GM19239 (cell line): ENCODE measurements at places on chromosomes 6 and 20.
A peak's percentile ranks its signal among the peaks of the same experiment; 100 is the strongest.

- no peak for DNase-seq
Observed at GRCh38 chr6:118100717-118101116, 193.7 kb downstream of the SLC35F1 start.

DNA sequence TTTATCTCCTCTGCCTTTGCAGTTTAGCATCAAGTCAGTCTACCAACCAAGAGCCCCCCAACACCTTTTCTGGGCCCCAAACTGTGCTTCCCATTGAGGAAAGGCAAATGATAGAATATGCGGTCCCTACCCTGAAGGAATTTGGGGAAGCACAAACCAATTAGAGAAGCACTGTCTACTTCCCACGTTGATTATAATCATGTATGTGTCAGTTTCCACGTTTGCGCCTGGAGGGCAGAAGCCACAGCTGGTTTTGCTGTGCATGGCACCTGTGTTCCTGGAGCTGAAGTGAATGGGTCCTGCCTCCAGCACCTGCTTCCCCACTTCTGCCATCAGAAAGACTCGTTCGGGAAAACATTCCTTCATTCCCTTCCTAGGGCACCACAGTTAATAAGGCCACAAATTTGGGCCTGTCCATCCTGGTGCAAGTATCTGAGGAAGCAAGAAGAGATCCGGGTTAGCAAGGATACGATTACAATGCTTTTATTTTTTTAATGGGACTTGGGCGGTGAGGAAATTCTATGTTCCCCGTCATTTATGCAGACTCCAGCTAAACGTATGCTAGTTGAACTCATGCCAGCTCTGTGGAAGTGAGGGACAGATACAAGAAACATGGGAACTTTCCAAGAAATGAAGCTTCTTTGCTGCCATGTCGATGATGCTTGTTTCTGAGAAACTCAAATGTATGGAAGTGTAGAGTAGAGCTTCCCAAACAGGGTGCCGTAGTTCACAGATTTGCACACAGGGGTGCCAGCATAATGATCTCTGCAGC is 333.5 kb downstream of the NRN1 start:
- DNase-seq: no peak

- DNase-seq: no peak
Observed at GRCh38 chr6:129146902-129147301, 264.0 kb downstream of the LAMA2 start.

DNA sequence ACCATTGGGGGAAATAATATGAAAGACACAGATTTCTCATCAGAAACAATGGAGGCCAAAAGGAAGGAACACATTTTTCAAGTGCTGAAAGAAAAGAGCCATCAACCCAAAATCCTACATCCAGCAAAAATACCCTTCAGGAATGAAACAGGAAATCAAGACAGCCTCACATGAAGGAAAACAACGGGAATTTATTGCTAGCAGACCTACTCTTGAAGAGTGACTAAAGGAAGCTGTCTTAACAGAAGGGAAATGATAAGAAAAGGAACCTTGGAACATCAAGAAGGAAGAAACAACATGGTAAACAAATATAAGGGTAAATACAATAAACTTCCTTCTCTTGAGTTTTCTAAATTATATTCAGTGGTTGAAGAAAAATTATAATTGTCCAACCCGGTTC is 44.2 kb downstream of the RNF24 start:
- DNase-seq: no peak

DNA sequence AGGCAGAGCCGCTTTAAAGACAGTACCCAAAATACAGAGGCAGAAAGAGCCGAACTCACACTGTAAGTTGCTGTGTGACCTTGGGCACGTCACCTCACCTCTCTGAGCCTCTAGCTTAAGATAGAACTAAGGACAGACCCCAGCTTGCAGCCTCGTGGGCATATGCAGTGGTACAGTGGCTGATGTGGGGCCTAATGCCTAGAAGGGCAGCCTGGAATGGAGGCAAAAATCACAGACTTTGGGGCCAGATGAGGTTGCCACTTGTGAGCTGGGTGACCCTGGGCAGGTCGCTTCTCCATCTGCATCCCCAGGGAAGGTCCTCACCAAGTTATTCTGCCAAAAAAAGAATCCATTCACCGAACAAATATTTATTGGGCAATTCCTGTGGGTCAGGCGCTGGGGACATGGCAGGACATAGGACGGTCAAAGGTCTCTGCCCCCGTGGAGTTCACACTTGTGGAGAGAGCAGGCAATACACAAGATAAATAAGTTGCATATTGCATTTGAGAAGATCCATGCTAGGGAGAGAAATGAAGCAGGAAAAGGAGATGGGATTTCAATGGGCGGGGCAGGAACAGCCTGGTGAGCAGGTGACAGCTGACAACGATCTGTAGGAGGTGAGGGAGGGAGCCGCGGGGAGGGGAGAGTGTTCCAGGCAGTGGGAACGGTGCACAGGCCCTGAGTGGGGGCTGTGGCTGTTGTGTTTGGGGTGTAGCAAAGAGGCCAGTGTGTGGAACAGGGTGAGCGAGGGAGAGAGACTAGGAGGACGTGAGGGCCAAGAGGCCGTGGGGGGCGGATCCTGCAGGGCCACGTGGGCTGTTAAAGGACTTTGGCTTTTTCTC is 115.2 kb downstream of the CEBPB start:
- no peak for DNase-seq

GRCh38 chr20:51338692-51339440 is 203.7 kb downstream of the NFATC2 start:
- DNase-seq: no peak

GRCh38 chr6:65006788-65007187 is 700.2 kb downstream of the EYS start:
- DNase-seq: no peak

DNA sequence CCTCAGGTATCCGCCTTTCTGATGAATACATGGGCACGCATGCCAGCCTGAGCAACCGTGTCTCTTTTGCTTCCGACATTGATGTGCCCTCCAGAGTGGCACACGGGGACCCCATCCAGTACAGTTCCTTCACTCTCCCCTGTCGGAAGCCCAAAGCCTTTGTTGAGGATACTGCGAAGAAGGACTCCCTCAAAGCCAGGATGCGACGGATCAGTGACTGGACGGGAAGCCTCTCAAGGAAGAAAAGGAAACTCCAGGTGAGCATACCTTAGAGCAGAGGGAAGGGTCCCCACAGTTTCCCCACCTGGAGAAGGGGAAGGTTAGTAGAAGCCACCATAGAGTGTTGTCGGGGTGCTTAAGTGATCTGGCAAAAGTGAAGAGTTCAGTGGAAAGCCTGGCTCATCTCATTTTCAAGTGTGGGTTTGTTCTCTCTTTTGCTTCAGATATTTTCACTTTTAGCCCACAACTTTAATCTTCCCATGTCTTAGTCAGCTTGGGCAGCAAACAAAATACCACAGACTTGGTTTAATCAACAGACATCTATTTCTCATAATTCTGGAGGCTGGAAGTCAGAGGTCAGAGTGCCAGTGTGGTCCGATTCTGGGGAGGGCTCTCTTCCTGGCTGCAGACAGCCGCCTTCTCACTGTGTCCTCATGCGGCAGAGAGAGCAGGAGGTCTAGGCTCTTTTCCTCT is 133.5 kb upstream of the CLDN20 start:
- DNase-seq: no peak

- DNase-seq: no peak
Observed at GRCh38 chr6:38593409-38593808, 46.3 kb downstream of the BTBD9 start.

- DNase-seq: no peak
Observed at GRCh38 chr6:63690221-63690620, 54.6 kb downstream of the PHF3 start.

- no peak for DNase-seq
Observed at GRCh38 chr6:17280552-17281090, 540 bp upstream of the RBM24 start.

- no peak for DNase-seq
Observed at GRCh38 chr6:161010418-161010817, 18.8 kb downstream of the MAP3K4 start.

- no peak for DNase-seq
Observed at GRCh38 chr6:159168536-159169192, 536 bp upstream of the FNDC1 start.

- no peak for DNase-seq
Observed at GRCh38 chr6:114941078-114941477, 598.3 kb upstream of the HS3ST5 start.

DNA sequence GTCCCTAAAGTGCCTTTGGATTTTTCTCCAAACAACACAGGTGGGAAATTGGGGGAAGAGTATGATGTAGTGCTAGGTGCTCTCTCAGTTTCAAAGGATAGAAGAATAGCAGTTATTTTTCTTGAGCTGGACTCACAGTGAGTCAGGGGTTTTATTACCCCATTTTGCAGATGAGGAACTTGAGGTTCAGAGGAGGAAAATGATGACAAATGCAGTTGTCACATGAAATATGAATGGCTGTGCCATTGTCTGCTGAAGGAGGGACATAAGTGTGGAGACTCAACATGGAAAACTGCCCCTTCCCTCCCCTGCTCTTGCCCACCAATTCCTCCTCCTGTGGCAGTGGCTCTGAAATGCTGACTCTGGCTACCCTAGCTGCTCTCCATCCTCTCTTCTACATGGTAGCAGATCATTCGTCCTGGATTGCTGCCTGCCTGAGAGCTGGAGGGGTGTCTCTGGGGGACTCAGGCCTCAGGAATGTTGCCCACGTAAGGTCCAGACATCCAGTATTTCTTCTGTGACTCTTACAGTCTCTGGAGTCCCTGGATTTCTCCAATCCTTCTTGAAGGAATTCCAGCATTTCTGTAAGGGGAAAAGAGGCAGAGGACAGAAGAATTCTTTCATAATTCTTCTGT is 37.6 kb upstream of the EPB41L1 start:
- no peak for DNase-seq

GRCh38 chr20:58538752-58539151 is 23.6 kb upstream of the APCDD1L start:
- DNase-seq: no peak

GRCh38 chr6:143958839-143959399 is 49.1 kb downstream of the PLAGL1 start:
- DNase-seq: no peak

GRCh38 chr6:106110164-106110826 is 24.2 kb downstream of the PRDM1 start:
- no peak for DNase-seq

DNA sequence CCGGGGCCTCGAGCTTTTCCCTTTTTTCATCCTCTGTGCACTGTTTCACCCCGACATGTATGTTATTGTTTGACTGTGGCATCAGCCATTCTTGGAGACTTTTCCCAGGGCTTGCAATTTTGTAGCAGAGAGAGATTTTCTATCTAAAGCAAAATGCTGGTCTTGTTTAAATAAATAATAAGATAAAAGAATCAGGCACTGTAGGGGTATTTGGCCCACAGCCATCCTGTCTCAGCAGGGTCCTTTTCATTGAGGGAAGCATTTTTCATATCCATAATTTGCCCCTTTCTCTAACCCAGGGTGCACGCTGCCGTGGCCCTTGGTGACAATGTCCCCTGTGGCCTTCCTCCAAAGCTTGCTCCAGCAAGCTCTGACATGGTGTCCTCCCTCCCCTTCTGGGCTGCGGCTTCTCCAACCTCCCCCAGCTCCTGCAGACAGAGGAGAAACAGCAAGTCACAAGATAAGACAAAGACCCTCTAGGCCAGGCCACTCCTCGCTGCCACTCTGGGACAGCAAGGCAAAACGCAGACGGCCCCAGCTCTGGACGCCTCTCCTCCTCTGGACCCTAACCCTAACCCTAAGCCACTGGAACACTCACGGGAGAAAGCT is 117.6 kb downstream of the MYLK4 start:
- DNase-seq: no peak

DNA sequence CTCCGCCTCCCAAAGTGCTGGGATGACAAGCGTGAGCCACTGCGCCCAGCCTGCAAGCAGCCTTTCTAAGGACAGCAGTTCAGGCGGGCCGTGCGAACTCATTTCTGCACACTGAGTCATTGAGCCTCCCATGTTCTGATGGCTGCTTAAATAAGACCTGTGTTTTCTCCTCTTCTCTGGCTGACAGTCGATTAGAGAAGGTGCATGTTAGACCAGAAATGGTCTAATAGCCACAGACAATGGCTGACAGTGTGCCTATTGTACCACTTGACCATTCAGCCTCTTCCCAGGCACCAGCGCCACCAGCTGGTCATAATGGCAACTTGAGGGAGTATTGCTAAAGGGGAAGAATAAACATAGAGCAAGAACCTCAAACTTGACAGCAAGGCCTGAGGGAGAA is 6.2 kb downstream of the CST11 start:
- peak; percentile 29 for DNase-seq

GRCh38 chr20:59670786-59671492 is 66.6 kb downstream of the PHACTR3 start:
- DNase-seq: no peak

GRCh38 chr20:20277894-20278335 is 90.0 kb upstream of the INSM1 start:
- DNase-seq: no peak

DNA sequence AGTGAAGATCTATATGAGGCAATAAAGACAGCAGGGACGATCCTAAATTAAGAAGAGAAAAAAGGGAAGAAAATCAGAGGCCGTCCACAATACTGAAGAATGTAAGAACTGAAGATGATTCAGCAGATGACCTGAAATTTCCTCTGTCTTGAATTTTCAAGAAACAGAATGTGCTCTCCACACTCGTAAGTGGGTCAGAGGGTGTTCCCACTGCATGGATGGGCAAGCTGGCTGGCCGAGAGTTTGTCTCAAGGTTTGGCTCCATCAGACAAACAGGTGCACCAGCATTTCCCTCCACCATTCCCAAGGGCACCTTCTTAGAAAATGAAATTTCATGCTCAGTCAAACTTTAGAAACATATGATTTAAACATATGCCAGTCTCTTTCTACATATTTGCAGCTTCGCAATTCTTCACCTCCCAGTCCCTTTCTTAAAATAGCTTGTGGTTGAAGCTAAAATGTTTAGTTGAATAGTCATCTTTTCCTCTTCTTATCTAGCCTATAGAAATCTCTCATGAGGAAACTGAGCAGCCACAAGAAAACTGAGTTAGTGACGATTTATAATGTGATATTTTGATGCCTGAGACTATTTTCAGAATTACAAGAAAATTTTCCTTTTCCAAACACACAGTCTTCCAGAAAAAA is 576.4 kb downstream of the PRKN start:
- DNase-seq: no peak

DNA sequence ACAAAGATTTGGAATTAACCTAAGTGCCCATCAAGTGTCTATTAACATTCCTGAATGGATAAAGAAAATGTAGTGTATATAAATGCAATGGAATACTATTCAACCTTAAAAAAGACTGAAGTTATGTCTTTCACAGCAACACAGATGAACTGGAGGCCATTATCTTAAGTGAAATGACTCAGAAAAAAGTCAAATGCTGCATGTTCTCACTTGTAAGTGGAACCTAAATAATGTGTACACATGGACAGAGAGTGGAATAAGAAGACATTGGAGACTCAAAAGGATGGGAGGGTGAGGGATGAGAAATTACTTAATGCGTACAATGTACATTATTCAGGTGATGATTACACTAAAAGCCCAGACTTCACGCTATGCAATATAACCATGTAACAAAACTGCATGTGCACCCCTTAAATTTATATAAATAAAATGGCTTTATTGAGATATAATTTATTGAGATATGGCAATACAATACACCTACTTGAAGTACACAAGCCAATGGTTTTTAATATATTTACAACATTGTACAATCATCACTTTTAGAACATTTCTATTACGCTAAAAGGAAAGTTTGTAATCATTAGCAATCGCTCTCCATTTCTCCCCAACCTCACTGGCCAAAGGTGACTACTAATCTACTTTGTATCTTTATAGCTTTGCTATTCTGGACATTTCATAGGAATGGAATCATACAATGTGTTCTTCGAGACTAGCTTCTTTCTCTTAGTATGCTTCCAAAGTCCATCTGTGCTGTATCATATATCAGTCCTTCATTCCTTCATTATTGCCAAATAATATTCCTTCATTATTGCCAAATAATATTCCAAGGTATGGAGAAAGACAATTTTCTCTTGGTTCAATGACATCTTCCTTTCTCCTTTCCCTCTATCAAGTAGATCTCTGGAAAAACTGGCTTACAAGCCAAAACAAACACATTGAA is 5.8 kb downstream of the STX7 start:
- DNase-seq: no peak
